ENCODE measurements at places on chromosomes 7 and 10. TPM values are rescaled to one million over a fixed set of nuclear protein-coding genes. Genes with fewer than 3 reads are reported as not detected.

DNA sequence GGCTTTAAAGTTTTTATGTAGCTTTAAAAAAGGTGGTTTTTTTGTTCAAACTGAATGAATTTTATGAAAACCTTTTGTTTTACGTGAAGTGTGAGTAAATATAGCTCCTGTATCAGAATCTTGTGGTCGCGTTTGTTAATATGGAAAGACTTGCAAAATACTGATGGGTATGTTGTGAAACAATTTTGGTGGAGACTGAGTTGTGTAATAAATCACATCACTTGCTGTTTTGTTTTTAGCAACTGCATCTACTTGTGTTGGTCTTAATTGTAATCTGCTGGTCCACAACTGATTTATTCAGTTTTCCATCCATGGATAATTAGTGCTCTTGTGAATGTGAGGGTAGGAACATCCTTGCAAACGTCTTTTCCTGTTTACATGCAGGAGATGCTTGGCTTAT is 10.5 kb downstream of the PLXDC2 start:
- DNase-seq, result no peak

DNA sequence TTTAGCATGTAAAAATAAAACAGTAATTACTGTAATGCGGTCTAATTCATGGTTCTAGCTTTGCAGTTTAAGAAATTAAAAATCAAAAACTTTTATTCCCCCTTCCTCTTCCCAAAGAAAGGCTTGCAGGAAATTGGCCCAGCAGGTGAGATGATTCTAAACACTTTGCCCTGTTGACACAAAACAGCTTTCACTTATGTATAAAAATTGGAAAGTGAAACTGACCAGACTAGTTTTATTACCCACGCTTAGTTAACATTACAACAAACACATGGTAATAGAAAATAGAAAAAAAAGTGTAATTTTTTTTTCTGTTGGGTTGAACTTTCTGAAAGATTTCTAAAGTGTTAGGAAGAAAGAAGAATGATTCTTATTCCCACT is 1.2 kb upstream of the CCDC6 start:
- DNase-seq, result no peak

GRCh38 chr10:49610114-49610457 is at the start of gene SLC18A3:
SLC18A3 (plus strand) TSS chr10:49610310; CDS start chr10:49610741, 431 bp downstream.
- DNase-seq, result no peak

Gene PCLO
- total RNA-seq, result 0.33 TPM

Gene PIK3AP1
- 35.7 TPM for total RNA-seq

Gene TMEM26
- total RNA-seq, result 0.35 TPM

Gene CRYGN
- not detected for total RNA-seq
